ENCODE measurements at places on chromosomes 7 and 10.
A peak's percentile ranks its signal among the peaks of the same experiment; 100 is the strongest.

- no peak for DNase-seq
These were observed 847.1 kb upstream of the MBL2 start for GRCh38 chr10:53619671-53620070.

GRCh38 chr10:112243713-112244112 is 39.5 kb upstream of the TECTB start:
- no peak for DNase-seq

GRCh38 chr10:17460756-17461155 is 6.4 kb upstream of the ST8SIA6 start:
- no peak for DNase-seq

- no peak for DNase-seq
These were observed 74.6 kb downstream of the PPP1R17 start for GRCh38 chr7:31761646-31762045.

- no peak for DNase-seq
These were observed 195.0 kb downstream of the PHF14 start for GRCh38 chr7:11168650-11169170.

DNA sequence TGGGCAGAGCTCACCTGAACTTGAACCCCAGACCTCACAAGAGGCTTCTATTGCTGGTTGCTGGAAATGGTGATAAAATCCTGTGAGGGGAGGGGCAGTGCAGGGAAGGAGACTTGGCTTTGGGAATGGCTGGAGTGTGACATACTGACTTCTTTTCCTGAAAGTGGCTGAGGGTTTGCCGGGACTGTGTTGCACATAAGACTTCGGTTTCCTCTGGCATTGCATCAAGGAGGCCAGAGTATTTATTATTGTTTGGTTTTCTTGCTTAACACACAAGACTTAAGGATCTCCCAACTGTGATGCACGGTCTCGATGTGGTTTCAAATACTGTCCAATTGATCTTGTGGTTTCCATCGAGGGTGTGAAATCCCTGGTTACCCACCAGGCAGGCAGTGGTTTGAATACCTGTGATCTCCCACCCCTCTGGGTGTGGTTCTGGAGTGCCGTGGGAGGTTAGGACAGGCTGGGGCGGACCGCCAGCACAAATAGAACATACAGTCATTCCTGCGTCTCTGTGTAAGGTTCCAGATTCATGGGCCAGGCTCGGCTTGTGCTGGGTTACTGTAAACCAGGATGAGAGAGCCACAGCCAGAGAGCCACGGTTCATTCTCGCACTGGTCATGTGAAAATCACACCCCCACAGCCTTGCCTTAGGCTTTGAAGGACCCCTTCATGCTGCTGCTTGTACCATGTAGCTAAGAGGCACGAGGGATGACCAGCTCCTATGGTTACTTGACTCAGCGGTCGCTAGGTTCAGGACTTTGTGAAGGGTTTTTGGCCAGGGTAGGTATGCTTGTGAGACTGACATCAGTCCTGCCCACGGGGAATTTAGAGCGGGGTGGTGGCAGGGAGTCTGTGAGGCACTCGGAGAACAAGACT is 39.2 kb downstream of the WBP1L start:
- peak; percentile 27 for DNase-seq

- no peak for DNase-seq
These were observed 67.3 kb downstream of the SGMS1 start for GRCh38 chr10:50556237-50557120.

DNA sequence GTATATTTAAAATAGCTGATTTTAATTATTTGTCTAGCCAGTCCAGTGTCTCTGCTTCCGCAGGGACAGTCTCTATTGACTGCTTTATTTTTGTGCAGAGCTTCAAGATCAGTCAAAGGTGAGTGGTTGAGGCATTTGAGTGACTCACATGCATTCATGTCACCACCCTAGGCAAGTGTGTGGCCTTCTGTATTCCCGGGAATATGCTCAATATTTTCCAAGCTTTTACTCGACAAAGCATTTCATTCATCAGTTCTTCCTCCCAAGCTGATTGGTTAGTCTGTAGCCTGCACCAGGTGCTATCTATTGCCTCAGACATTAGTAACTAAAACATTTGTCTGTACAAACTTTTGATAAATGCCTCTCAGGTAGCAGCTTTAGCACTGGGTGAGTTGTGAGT is 471.5 kb upstream of the NRG3 start:
- DNase-seq, result no peak

GRCh38 chr7:30022991-30023390 is 3.5 kb downstream of the FKBP14 start:
- DNase-seq, result no peak

- no peak for DNase-seq
These were observed 573.0 kb upstream of the POM121L12 start for GRCh38 chr7:52462474-52462873.
